ENCODE measurements at places on chromosomes 5 and 9.

DNA sequence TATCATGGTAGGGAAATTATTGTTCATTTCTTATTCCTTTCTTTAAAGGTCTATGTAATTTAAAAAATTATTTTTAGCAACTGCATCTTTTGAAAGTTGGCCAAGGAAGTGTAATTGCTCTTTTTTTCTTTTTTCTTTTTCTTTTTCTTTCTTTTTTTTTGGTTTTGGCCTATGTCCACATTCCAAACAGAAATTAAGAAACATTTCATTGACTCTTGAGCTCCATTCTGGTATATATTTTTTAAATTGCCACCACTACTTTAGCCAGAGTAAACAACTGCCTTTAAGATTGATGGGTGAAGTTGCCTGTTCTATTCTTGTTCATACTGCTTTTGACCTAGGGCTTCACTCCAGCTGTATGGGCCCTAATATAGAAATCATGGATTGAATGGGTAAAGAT, 75.8 kb upstream of the TMEM171 start:
- no peak for DNase-seq

GRCh38 chr9:131629825-131630204, 84.5 kb downstream of the PRRT1B start:
- DNase-seq: no peak

DNA sequence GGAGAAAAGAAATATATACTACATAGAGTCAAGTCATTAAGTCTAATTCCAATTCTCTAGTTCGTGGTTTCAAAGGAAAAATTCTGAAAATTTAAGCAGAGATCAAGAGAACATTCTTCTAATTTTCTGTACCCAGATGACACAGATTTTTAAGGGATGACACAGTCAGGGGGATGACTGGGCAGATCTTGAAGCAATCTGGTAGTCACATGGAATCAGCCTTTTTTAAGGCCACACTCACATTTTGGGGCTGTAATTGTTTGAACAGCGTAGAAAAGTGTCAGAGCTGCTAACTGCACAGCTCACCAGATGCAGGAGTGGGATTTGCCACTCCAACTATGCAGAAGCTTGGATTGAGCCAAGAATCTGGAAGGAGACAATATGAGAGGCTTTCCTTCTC, 20.4 kb downstream of the PDE4D start:
- DNase-seq: peak; percentile 27

DNA sequence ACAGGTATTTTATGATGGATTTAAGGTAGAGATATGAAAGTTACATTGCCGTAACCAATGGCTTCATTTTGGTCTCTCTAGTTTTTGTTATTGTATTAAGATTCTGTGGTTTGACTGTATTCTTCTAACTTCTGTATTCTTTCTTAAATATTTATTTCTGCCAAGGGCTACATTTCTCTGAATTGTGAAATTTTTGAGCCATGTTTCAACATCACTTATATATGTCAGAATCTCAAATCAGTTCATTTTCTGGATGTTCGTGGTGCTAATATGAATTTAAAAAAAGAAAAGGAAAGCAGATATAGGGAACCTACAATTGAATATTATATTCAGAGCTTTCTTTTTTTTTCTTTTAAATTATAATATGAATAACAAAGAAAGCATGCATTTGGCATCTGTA, 142.7 kb downstream of the ANXA1 start:
- no peak for DNase-seq

GRCh38 chr9:33081128-33081851, 4.8 kb upstream of the SMU1 start:
- DNase-seq: peak; percentile 84

DNA sequence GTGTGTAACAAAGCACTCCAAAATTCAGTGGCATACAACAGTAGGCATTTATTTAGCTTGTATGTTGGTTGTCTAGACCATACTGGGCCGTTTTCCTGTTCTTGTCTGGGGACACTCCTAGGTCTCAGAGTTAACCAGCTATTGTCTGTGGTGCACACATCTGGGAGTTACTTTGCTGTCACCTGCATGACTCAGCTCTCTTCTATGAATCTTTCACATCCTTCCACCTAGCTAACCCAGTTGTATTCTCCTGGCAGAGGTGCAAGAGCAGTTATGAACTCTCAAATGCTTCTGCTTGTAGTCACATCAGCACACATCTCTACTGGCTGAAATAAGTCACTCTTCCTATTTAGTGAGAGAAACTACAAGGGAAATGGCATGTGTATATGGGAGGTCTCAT, 138.1 kb downstream of the BAAT start:
- DNase-seq: no peak

GRCh38 chr5:133883916-133884315, 84.5 kb downstream of the C5orf15 start:
- DNase-seq: no peak

GRCh38 chr5:15439801-15440200, 60.2 kb upstream of the FBXL7 start:
- no peak for DNase-seq

DNA sequence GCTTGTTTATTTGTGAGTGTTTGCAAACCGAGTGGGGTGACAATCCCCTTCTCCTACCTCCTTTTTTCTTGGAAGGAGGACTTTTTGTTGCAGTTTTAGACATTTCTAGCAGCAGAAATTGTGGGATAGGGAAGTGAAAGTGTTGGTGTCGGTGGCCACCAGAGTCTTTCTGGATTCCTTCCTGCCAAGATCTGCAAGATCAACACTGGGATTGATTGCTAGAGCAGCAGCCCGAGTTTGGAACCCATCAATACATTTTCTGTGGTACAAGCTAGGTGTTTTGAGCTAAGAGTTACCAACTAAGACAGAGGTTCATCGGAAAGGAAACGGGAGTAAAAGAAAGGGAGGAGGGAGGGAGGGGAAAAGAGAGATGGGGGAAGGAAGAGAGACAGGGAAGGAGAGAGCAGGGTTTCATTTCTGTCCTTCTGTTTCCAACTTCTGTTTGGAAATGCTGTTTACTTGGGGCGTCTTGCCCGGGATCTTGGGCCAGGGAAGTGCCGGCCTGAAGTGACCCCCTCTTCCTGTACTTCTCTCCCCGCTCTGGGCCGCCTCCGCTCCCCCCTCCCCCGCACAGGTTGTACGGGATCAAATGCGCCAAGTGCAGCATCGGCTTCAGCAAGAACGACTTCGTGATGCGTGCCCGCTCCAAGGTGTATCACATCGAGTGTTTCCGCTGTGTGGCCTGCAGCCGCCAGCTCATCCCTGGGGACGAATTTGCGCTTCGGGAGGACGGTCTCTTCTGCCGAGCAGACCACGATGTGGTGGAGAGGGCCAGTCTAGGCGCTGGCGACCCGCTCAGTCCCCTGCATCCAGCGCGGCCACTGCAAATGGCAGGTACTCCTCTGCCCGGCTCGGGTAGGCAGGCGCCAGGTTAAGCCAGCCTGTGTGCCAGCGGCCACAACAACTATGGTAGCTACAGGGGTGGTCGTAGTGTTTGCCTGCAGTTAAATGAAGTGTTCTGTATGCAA, 4.0 kb downstream of the ISL1 start:
- DNase-seq: peak; percentile 22

- no peak for DNase-seq
Measured at GRCh38 chr9:17723656-17724055, 144.8 kb downstream of the SH3GL2 start.

DNA sequence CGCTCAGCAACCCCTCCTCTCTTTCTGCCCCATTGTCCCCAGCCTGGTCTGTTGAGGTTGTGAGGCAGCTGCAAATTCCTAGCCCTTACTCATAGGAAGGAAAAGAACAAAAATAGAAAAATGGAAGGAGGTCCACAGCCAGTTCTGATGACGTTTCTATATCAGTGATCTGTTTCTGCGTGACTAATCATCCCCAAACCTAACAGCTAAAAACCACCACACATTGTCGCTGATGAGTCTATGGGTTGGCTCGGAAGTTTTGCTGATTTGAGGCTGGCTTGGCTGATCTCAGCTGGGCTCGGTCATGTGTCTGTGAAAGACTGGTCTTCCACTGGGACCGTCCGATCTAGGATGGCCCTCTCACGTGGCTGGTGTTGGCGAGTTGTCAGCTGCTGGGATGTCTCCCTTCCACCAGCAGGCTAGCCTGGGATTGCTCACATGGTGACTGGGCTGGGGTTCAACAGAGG, 200.6 kb upstream of the ZNF618 start:
- peak; percentile 82 for DNase-seq

DNA sequence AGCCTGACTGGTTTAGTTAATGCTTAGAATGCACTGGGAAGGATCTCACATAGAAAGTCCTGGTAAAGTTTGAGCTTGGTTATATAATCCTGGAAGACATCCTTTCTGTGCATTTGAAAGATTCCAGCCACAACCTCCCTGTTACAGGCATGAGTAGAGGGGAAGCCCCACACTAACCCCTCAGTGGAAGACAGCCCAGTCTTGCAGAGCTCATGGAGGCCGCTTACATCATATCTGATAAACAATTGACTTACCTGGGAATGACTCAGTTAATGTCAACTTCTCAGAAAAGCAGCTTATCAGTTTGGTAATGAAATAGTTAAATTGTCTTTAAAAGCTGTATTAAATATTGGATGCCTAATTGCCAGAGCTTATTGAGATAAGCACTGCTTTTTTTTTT, 28.1 kb upstream of the PDE8B start:
- DNase-seq: no peak

DNA sequence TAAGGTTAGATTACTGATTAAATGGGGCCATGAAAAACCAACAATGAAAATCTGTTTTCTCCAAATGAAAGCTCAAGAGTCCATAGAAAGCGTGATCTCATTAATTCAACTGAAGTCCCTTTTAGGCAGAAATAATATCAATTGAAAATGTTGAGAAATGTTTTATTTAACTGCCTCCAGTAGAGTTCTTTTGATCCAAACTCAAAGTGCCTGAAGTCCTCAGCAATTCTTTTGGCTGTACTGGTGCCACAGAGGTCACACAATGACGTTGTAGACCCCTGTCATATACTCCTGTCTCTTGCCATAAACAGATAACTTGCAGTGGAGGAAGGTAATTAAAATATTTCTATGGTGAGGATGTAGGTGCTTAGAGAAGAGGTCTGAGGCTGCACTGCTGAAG, 1420.5 kb downstream of the CDH12 start:
- no peak for DNase-seq

GRCh38 chr9:133920471-133920870, 71.7 kb downstream of the VAV2 start:
- DNase-seq: no peak

DNA sequence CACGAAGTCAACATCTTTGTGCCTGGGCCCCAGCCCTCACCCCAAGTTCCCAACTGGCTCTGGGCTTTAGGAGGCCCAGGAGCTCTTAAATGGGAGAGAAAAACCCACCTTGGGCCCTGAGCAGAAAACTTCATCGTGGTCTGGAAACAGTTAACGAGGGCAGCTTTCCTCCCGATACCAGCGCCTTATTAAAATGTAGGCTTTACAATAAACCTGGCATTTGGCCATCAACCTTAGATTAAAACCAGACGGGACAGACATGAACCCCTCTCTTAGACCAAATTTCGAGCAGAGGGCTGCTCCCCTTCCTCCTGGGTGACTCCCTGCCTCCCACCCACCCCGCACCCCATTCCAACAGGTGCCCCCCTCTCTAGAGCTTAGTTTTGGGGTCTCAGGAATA, 39.4 kb downstream of the PRRX2 start:
- DNase-seq: no peak

DNA sequence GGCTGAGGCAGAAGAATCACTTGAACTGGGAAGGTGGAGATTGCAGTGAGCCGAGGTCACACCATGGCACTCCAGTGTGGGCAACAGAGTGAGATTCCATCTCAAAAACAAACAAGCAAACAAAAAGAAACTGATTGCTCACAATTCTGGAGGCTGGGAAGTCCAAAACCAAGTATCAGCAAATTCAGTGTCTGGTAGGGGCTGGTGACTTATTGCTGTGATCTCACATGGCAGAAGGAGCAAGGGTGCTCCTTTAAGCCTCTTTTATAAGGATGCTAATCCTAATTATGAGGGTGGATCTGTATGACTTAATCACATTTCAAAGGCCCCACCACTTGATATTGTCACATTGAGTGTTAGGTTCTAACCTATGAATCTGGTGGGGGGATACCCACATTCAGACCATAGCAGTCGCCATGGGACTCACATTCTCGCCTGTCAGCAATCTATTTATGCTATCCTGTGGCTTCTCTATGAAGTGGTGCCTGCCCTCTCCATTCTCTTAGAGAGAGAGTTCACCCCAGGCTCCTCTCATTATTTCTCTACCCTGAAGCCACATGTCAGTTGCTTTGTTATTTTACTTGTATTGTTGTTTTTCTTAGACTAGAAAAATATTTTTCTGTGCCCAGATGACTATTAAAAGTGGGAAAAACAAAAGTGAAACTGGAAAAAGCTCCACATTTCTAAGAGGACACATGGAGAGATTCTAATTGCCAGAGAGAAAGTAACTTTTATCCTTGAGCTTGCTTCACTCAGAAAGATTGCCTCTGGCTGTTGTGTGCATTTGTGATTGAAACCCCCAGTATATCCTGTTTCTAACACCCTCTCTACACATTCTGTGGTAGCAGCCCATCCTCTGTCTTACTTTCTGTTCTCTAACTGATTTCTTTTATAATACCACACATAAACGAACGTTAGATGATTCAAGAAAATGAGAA, 18.8 kb upstream of the PRLR start:
- DNase-seq: no peak

DNA sequence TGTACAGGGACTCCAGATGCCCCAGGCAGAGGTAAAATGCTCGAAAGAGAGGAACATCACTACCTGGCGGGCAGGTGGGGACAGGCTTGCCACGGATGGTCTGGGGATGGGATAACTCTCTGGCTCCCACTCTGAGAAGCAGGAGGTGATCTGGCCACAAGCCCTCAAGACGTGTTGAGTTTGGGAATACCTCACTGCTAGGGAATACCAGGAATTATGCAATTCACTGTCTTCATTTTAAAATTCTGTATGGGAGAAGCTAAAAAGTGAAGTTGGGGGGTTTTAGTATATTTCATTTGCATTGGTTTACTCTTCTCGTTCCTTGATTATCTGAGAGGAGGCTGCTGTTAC, 510.4 kb downstream of the CCDC171 start:
- peak; percentile 31 for DNase-seq

DNA sequence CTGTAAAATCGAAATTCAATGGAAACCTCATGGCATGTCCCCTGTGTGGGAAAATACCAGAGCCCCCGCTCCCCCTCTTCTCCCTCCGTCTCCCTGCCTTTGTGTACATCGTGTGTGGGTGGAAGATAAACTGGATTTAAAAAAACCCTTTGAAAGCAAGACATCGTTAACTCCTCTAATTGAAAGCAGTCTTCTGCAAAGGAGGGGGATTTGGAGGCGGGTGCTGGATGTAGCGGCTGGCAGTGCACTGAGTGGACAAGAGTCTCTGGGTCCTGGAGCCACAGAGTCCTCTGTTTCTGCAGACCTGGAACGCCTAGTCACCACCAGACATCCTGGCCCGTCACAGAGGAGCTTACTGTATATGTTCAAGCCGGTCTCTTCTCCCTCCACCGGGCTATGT, 169.4 kb downstream of the PAPPA start:
- DNase-seq: no peak

GRCh38 chr9:113990975-113991471, 87.1 kb downstream of the AMBP start:
- no peak for DNase-seq

- DNase-seq: peak; percentile 60
Measured at GRCh38 chr5:6712142-6712576, 1.1 kb upstream of the TENT4A start.

- DNase-seq: no peak
Measured at GRCh38 chr9:105978336-105978735, 284.0 kb downstream of the TMEM38B start.

All from urothelium cell line (cell line).